NCI-H187 (cell line): ENCODE measurements at places on chromosomes 1 and 21.

DNA sequence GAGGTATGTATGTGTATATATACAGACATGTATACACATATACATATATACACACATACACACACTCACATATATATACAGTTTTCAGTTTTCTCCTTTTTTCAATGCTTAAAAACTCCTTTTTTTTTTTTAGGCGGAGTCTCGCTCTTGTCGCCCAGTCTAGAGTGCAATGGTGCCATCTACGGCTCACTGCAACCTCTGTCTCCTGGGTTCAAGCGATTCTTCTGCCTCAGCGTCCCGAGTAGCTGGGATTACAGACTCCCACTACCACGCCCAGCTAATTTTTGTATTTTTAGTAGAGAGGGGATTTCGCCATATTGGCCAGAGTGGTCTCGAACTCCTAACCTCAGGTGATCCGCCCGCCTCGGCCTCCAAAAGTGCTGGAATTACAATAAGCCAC is 27.0 kb downstream of the STYXL2 start:
- no peak for DNase-seq

- DNase-seq = no peak
Measured at GRCh38 chr1:186059311-186059710, 315.7 kb downstream of the TPR start.

DNA sequence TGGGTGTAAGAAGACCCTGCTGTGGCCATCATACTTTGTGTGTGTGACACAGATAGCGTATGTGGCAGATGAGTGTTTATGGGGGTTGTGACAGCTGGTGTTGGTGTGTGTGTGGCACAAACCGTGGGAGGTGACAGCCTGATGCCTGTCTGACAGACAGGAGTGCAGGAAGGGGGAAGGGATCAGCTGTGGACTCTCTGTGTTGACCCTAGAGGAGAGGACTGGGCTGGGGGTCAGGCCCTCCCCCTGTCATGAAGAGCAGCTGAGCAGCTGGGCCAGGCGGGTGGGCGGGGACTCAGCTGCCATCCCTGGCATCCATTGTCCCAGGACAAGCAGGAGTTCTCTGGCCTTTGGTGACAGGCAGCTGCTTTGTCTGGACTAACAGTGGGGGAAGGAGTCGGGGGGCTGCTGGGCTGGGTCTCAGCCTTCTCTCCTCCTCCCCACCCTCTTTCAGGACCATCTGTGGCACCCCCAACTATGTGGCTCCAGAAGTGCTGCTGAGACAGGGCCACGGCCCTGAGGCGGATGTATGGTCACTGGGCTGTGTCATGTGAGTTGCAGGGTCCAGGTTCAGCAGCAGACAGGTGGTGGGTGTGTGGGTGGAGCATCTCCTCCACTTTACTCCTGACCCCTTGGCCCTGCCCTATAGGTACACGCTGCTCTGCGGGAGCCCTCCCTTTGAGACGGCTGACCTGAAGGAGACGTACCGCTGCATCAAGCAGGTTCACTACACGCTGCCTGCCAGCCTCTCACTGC is 2.3 kb downstream of the PLK3 start:
- DNase-seq = no peak

- no peak for DNase-seq
Measured at GRCh38 chr1:55965981-55966461, 613.3 kb downstream of the PLPP3 start.

DNA sequence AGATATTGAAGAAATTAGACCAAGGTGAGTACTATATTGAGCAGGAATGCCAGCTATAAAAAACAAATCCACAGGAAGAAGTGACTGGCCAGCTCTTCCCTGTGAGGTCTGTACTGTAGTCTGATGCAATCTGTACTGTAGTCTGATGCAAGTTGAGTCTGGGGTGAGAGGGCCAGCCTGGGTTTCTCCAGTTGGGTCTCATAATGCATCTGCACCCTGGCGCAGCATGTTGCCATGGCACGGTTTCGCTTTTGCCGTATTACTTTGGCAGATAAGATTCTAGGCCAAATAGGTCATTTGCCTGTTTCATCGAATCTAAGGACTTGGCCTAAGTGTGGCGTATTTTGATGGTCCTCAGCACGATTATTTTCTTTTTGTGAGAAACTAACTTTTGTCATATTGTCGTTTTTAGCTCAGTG is 24.4 kb upstream of the PGD start:
- no peak for DNase-seq

DNA sequence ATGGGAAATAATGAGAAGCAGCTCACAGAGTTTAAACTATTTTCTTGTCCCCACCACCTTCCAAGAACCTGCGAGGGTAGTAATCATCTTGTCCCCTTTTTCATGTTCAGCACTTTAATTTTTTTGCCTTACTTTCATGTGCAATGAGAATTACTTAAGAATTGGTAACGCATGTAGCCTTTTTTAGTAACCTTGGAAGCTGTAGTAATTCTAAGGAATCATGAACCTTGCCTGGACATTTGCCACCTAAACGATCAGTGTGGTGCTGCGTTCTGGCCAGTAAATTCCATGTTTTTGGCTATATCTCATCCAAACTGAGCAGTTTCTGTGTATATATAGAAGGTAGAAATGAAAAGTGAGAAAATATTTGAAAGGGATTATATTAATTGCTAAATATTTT is 3.9 kb upstream of the VAMP3 start:
- no peak for DNase-seq

DNA sequence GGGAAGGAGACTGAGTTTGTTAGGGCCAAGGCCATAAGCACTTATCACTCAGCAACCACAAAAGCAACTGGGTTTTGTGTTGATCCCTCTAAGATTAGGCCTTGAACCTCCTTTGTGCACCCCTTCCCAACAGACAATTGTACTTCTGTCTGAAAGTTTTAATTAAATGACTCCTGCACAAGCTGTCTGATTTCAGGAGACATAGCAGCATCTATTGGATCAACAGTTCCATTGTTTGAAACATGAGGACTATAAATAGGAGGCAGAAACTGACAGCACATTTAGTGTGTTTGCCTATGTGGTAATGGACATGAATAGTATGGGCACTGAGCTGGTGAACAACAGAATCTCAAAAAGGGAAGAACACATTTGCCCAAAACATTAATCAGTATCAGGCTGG is 167.3 kb upstream of the KCNJ6 start:
- DNase-seq = no peak

DNA sequence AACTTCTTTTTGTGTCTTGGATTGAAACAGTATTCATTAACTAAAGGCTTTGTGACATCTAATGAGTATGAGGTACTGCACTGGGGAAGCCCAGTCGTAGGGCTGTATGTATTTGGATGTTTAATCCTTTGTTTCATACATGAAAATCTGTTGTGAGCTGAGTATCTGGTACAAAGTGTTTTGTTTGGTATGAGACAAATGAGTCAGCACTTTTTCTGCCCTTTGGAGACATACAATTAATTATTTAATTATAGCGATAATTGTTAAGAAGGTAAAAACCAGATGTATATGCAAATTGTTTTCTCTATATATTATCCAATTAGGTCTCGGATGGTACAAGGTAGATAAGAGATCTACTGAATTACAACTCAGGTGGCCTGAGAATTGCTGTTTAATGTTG is 36.3 kb downstream of the MARK1 start:
- no peak for DNase-seq

DNA sequence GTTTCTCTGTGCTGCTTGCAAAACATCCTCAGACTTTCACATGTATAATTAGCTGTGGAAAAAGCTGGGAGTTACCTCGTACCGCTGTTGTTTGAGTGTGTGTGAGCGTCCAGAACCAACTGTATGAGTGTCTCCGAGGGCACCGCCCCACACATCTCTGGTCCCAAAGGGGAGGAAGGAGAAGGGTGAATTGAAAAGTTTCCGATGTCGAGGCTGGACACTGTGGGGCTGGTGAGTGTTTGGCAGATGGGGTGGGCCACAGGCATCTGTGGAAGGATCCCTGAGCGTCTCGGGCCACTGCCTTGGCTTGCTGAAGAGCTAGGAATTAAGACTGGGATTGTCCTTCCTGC is 1.2 kb downstream of the ATP2B4 start:
- DNase-seq = peak; percentile 51

DNA sequence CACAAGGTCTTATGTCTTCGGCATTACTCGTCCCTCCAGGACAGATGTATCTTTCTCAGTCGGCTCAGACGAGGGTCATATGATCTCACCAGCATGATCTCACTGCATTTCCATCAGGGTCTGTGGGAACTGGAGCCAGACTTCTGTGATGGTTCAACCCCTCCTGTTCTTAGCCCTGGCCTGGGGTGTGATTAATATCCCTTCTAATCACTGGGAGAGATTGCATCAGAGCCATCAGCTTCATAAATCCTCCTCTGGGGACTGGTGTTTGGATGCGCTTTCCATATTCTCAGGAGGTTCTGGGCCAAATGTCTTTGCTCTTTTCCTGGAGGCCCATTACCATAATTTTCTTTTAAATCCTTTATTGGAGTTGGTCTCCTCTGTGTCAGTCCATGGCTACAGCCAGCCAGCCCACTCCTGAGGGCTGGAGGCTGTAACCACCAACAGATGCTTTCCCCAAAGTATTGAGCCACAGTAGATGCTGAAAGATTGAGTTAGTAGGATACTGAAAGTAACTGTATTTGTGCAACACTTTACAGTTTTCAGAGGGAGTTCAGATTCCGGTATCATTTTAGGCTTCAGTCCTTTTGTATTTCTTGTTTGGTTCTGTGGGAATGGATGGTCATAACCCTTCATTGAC is 20.0 kb downstream of the CACNA1E start:
- no peak for DNase-seq

DNA sequence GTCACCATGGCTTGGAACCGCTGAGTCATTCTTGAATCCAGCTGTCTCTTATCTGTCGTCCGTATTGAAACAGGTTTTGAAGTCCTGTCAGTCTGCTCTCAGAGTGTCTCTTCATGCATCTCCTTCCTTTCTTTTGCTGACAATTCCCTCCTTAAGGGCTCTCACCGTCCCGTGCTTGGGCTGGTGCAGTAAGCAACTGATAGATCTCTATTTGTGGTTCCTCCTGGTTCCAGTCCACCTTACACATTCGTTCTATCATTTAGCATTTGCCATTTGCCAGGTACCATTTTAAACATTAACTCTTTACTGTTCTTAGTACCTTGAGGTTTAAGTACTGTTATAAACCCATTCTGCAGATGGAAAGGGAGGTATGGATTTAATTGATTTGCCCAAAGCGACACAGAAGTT is 88.9 kb downstream of the DYRK1A start:
- no peak for DNase-seq

DNA sequence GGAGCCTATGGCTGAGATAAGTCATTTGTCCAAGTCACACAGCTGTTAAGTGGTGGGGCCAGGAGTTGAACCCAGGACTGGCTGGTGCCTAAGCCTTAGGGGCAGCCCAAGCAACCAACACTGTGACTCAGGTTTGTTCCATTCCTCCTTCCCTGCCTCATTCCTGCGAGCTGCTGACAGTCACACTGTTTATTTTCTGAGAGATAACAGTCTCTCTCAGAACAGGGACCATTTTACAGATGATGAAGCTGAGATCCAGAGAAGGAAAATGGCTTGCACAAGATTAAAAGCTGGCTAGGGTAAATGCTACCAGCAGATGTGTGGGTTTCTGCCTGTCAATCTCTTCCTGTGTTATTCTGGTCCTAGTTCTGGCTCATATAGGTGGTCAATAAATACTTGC is 24.3 kb upstream of the TCEA3 start:
- no peak for DNase-seq

DNA sequence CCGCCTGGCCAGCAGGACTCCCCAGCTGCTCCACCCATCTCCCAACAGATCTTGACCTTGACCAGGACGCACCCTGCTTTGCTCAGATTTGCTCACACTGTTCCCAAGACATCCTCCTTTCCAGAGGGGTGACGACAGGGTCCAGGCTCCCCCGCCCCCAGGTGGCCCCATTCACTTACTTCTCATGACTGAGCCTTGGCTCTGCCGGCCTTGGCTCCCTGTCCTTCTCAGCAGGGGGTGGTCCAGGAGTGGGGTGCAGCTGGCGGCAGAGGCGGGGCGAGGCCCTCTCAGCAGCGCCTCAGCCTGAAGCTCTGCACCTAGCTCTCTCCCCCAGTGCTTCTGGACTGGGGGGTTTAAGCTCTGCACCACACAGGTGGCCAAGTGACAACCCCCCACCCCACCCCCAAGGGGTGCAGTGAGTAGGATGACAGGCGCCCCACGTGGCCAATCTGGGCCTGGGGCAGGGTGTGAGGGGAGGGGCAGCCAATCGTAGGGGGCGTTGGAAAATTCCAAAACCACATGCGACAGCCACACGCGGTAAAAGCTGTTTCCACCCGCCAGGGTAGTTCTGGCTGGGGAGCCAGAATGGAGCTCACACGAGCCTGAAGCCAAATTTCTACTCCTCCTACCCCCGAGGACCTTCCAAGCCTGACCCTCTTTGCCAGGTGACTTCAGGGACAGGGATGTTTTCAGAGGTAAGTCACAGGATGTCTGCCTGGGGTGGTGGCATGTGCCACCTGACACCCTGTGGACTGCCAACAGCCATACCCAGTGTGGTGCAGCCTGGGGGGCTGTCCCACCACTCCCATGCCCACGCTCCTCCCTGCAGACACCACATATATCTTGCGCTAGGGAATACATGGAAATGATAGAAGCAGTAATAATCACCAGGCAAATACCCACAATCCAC is 5.6 kb downstream of the RORC start:
- DNase-seq = no peak

DNA sequence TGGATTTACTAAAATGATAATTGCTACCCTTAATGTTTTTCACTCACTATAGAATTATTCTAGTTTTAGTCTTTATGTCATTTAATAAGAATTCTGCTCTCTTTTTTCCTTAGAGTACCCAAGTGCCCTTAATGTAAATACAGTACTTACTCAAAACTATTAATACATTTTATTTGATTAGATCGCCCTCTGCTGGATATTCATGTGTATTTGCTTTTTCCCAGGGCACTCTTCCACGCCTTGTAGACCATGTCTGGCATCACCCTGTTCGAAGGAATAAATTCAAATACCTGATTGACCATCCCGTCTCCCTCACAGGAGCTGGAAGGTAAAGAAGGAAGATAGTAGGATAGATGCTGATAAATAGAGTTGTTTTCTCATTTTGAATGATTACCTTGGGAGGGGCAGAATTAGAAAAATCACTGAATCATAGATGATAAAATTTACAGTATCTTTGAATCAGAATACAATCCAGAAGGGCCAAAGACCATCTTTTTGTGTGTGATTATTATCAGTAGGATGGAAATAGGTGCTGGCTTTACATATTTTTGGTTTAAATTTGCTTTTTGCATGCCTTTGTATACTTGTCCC is 4.1 kb downstream of the AXDND1 start:
- DNase-seq = peak; percentile 62

DNA sequence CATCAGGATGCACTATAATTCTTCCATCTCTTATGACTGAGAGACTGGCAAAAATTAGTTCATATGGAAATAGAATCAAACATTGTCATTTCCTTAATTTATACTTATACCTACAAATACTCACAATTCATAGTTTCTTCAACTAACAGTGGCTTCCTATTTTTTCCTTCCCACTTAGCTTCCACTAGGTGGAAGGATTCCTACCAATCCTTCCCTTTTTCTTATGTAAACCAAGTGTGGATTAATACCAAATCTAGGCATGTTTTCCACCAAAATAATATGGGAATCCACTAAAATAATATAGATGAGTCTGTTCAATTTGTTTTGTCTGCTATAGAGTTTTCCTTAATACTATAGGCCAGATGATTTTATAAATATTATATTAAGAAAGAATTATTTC is 1537.1 kb downstream of the PLA2G4A start:
- no peak for DNase-seq

GRCh38 chr1:171965777-171966176 is 124.5 kb downstream of the DNM3 start:
- no peak for DNase-seq

- no peak for DNase-seq
Measured at GRCh38 chr1:209029737-209030136, 553.8 kb upstream of the CAMK1G start.

GRCh38 chr1:2231532-2232254 is 3.6 kb downstream of the SKI start:
- DNase-seq = no peak
